Endothelial cell of umbilical vein (primary cell): ENCODE measurements at places on chromosomes 11 and 22. TPM values are rescaled to one million over a fixed set of nuclear protein-coding genes. Genes with fewer than 3 reads are reported as not detected.

NXPE1 gene
- total RNA-seq = not detected in 2 replicates

DNA sequence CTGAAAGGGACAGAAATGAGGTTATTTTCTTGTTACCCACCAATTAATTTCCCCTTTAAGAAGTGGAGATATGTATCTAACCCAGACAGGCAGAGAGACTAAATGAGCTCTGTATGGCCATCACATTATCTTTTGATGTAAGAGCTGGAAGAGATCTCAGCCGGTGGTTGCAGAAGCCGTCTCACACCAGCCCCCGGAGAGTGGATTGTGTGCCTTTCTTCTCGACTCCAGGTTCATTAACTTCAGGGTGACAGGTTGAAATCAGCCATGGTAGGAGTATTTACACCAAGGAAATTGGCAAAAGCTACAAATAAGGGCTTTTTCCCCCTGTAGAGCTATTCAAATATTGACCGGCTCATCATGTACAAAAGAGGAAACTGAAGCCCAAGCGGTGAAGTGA, 580.3 kb upstream of the CADM1 start:
- H3K27me3 ChIP-seq = no peaks in the 10 kb centered on the region
- H3K4me3 ChIP-seq = no peak overlapping the region

GRCh38 chr11:112128483-112129121, 35.3 kb downstream of the IL18 start:
- H3K27me3 ChIP-seq = no peaks in the 10 kb centered on the region
- peaks cover 10% of the 10 kb centered on the region for H3K4me1 ChIP-seq
- no peak overlapping the region for H3K27ac ChIP-seq
- no peak overlapping the region for H3K4me3 ChIP-seq
- H3K36me3 ChIP-seq = no peaks in the 10 kb centered on the region
- DNase-seq = peak; percentile 53

SLC5A1 gene
- total RNA-seq = not detected in 2 replicates

DNA sequence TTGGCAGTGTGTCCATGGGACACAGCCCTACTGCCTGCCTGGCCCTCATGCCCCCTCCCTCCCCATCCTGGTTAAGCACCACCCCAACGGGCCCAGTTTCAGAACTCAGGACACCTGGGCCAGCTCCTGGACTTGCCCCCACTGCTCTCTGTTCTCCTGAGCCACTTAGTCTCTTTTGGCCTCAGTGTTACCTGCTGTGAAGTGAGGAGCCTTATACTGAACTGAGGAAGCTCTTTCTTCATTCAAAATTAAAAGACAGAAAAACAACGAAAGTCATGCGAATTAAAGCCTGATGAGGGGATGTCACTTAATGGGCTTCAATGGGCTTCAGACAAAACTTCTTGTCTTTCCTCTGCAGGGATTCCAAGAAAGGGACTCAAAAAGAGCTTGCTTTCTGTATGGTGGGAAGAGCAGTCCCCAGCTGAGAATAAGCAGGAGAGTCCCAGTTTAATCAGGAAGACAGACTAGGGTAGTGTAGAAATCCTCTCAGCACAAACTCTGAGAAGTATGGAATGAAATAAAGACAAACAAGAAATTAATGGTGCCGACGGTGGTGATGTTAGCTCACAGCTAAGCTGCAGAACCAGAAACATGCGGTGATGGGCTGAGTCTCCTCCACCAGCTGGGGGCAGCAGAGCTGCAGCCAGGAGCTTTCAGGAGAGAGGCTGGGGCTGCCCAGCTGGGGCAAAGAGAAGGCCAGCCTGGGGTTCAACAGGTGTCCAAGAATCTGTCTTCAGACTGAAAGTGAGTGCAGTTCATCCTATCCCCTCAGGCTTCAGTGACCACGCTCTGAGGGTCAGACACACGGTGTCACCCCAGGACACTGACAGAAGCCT, 101.0 kb downstream of the GGTLC2 start:
- no peaks in the 10 kb centered on the region for H3K27me3 ChIP-seq
- no peak overlapping the region for H3K27ac ChIP-seq
- no peak overlapping the region for H3K4me3 ChIP-seq
- no peaks in the 10 kb centered on the region for H3K4me1 ChIP-seq
- H3K36me3 ChIP-seq = no peaks in the 10 kb centered on the region

LRRC55 gene
- total RNA-seq = not detected in 2 replicates

OR2D2 gene
- 0.31 and 1.2 TPM in 2 replicates for total RNA-seq

- H3K27me3 ChIP-seq = no peaks in the 10 kb centered on the region
- H3K4me1 ChIP-seq = no peaks in the 10 kb centered on the region
- H3K27ac ChIP-seq = no peak overlapping the region
- no peak for DNase-seq
These were observed 873.6 kb downstream of the OPCML start for GRCh38 chr11:132658696-132659095.

OR5D14 gene
- total RNA-seq = not detected in 2 replicates

GRCh38 chr11:438101-438844, 3.5 kb downstream of the ANO9 start:
- no peak overlapping the region for H3K4me3 ChIP-seq
- no peak overlapping the region for H3K27ac ChIP-seq
- H3K4me1 ChIP-seq = no peaks in the 10 kb centered on the region
